ENCODE measurements at places on chromosomes 2 and 18.

GRCh38 chr18:23805898-23806297 lies 116.6 kb downstream of the LAMA3 start:
- DNase-seq, result peak; percentile 27

- DNase-seq, result peak; percentile 30
Observed at GRCh38 chr18:37266290-37266689, 299.3 kb downstream of the CELF4 start.

DNA sequence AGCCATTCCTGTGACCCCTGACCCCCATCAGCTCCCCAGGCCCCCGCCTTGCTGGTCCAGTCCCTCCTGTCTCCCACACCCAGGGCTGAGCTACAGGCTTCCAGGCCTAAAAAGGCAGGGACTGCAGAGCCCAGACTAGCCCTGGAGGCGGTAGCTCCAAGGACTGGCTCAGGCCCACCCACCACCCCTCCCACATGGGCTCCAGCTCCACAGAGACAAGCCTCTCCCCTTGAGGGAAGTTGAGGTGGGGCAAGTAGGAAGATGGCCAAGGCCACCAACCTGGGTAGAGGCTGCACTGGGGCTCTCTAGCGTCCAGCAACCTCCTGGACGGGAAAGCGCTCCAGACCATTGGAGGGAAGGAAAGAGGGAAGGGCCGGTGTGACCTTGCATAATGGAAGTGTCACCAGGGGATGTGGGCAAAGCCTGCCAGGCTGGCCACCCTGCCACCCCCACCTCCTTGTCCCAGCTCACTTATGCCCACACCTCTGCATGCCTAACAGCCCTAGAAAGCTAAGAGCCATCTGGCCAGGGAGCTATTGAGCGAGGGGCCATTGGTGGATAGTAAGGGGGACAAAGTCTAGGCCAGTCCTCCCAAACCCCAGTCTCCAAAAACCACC lies 63.1 kb downstream of the TNS1 start:
- no peak for DNase-seq

DNA sequence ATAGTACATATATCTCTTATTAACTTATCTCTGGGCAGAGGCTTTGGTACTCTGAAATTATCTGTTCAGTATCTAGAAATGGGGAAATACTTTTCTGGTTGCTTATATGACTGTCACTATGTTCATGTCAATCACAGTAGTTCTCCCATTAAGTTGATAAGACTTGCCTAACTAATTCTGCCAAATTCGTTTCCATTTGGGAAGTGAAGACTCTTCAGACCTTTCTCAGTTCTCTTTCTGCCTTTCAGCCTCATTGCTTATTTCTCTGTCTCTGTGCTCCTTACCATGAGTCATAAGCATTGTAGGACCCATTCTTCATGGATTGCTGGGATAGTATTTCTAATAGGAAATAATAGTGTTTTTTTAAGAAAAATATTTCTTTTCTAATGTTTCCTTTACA lies 113.5 kb downstream of the PHLPP1 start:
- no peak for DNase-seq

DNA sequence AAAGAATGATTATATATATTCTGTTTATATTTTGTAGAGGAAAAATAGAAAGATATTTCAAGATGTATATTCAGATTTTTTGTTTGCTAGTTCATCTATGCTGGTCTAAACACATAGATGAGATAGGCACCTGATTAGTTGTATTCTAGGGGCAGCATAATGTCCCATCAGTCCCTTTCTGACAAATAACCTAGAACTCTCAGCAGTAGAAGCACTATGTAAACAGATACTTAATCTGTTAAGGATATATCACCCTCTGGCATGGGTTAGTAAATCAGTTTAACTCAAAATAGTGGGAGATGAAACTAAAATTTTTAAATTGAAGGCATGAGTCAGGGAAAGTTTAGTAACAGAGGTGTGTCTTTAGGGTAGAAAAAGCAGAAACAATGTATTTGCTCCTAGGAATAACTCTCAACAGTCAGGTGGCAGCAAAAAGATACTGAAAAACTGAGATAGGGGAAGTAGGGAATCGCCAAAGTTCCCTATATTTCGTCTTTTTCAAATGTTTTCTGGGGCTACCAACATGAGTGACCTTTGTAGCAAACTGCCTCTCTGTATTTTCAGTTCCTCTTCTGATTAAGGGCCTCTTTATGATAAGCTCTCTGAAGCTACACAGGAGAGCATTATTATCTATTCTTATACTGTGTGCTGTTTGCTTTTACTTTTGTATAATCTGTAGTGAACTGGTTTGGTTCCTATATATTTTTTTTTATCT lies 5.7 kb downstream of the PPP1R1C start:
- DNase-seq, result peak; percentile 8

Data from NCI-H69 (cell line).